ENCODE measurements at places on chromosomes 3 and 15.

- no peak for DNase-seq
Measured at GRCh38 chr3:53733446-53733845, 112.8 kb downstream of the CHDH start.

GRCh38 chr3:37990527-37990926 is at the start of gene VILL:
Gene VILL, plus strand, starts transcription at chr3:37990786. Its CDS starts 2,887 bp downstream, at chr3:37993673.
- peak; percentile 52 for DNase-seq

GRCh38 chr3:124886168-124887056 is 753 bp downstream of the ITGB5 start:
- DNase-seq = no peak

DNA sequence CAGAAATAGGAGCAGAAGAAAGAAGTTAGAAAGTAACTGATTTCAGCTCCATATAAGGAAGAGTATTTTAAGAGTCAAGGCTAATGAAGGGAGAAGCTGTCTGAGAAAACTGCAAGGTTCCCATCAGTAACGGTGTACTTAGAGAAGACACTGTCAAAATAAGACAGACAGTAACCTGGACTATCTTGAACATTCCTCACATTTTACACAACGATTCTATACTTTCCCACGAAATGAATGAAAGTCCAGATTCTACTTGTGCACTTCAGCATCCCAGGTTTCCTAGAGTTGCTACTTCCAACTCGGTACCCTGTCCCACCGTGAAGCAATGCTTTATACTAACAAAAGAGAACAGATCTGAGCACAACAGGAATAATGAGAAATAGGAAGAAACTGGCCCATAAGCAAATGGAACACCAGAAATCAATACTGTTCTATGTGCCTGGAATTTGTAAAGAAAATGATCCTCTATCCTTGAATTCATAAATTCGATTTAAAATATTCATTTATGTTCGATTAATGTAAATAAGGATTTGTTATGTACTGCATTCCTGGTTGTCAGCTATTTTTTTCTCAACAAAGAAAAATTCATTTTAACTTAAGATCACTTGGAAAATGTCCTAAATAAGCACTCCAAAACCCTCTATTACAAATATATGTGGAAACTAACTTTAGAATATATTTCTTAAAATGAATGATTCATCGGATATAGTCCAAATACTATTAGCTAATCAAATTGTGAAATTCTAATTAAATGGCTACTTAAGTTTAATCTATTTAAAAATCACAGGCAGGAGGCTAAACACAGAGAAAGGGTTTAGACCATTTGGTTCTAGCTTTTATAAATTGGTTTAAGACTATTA is 1.5 kb downstream of the C3orf70 start:
- peak; percentile 44 for DNase-seq

GRCh38 chr3:178802993-178803693 is 266.9 kb downstream of the KCNMB2 start:
- DNase-seq = no peak

- no peak for DNase-seq
Measured at GRCh38 chr3:195105389-195105788, 165.6 kb downstream of the XXYLT1 start.

DNA sequence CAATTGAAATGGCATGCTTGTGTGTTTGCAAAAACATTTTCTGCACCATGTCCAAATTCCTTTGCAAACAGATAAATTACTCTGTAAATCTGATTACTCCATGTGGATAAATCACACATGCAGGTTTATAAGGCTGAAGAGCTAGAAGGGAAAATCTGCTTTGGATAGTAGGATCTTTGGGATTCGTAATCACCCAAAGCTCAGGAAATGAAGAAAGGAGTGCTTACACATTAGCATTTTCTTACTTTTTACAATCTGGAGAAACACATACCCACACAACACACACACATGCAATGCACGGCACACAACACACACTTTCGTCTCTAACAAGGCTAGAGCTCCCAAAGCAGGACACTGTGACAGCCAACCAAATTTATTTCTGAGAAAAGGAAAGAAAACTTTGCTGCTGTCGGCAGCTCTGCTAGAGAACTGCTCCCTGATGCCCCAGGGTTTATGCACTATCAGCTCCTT is 2.1 kb downstream of the LSAMP start:
- no peak for DNase-seq

DNA sequence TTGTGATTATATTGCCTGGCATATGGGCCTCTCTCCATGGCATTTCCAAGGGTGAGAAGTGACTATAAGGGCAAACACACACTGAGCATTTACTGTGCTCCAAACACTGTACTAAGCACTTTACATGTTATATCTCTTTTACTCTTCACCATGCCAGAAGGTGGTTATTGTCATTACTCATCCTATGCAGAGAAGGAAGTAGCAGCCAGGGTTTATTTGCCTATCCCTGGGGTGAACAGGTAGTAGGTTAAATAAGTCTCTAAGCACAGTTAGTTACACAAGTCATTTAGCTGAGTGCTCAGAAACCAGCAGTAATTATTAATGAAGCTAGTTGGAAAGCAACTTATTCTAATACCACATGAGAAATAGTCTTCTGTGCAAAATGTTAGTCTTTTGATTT is 109.9 kb upstream of the SYNPR start:
- DNase-seq = no peak

GRCh38 chr15:48031973-48032372 is 88.8 kb upstream of the SLC24A5 start:
- no peak for DNase-seq

- no peak for DNase-seq
Measured at GRCh38 chr3:31399271-31399670, 133.5 kb upstream of the STT3B start.

DNA sequence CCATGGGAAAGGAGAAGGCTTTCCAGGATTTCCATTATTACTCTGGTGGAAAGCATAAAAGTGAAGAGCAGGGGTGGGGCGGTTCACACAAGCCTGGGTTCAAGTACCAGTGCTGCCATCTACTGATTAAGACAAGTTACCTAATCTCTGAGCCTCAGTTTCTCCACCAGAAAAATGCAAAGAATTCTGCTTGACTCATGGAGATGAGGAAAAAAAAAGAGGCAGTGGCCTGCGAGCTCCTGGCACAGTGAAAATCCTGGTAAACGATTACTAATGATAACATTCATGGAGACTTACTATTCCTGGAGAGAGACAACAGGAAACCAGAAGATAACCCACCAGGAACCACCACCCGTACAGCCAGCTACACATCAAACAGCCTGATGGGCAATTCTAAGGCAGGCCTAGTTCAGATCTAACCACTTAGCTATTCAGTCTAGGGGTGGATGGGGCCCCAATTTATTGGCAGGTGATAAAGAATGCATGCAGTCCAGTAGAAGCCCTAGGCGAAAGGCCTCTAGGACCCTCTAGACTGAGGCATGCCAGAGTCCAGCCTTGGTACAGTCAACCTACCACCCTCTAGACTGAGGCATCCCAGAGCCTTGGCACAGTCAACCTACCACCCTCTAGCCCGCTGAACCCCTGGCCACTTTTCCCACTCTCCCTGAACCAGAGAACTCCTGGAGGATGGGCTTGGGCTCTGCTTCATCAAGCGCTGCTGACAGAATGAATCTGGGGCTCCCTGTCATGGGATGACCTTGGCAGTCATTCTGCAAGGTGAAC is 2.5 kb downstream of the AMOTL2 start:
- no peak for DNase-seq

DNA sequence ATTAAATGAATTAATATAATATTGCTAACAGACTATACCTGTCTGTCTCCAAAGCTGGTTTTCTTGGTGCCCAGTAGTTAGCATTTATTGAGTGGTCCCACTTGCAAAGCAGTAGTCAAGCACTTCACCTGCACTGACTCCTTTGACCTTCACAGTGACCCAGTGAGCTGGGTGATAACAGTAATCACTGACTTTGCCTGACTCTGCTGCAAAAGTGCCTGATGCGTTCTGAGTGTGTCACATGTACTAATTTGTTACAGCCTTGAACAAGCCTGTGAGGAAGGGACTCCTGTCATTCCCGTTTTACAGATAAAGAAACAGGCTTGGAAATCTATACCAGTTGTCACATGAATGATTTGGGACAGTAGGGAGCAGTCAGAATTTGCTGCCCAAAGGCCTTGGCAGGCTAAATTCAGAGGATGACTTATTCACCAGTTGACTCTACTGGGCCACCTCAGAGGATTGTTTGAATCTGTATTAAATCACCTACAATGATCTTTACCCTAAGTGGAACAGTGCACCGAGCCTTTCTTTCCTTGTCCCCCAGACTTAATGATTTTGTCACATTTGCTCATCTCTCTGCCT is 116.6 kb upstream of the PLXNA1 start:
- no peak for DNase-seq

DNA sequence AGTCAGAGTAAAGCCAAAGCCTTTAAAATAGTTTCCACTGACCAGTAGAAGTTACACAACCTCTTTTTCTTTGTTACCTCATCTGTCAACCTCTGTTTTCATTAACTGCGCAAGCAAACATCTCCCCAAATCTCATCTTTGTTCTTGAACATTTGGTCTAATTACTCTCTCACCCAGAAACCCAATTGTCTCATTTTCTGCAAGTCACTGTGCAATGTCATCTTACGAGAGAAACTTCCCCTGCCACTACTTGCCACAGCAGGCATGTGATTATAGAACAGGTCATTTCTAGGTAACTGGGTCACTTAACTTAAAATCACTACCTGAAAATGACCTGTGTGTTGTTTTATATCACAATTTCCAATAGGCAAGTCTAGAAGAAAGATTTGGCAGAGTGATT is 159.4 kb downstream of the SI start:
- DNase-seq = no peak

DNA sequence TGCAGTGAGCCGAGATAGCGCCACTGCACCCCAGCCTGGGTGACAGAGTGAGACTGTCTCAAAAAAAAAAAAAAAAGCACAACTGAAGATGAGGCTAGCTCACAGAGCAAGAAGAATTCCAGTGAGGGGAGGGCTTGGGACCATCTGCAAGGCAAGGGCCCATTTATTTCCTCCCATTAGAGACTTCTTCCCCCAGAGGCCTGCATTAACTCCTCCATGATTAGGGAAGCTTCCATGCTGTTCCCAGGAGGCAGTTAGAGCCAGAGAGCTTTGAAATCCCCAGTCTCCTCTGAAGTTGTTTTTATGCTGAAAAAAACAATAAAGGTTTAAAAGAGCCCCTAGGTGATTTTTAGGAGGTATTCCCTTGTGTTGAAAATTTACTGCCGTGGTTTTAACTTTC is 54.3 kb upstream of the ADCY5 start:
- DNase-seq = no peak

GRCh38 chr3:156148946-156149381 is 28.6 kb downstream of the KCNAB1 start:
- no peak for DNase-seq

DNA sequence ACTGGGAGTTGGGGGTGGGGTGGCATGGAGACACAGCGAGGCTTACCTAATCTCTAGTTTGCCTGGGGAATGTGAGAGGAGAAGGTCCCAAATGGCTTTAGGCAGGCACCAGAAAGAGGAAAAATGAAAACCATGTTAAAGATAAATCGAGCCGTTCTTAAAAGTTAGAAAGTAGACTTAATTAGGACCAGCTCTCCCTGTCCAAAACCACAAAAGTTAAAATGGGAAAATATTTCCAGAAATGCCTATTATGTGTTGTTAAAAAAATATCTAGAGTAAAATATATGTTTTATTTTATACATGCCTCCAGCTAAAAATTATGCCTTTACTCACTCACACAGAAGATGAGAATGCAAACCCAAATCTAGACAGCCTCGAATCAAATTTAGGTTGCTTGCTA is 50.1 kb downstream of the LRTM1 start:
- no peak for DNase-seq

DNA sequence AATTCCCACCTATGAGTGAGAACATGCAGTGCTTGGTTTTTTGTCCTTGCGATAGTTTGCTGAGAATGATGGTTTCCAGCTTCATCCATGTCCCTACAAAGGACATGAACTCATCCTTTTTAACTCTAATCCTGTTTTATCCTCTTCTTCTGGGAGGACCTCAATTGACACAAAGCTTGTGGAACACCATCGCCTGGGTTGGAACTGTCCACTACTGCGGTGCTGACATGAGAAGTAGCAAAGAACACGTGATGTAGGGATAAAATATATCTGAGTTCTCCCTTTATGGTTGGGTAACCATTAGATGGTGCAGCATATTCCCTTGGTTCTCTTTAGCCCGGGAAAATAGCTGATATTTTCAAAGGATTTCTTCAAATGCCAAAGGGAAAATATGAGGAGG is 105.3 kb upstream of the TOPAZ1 start:
- DNase-seq = no peak

- no peak for DNase-seq
Measured at GRCh38 chr15:77168141-77168540, 97.2 kb upstream of the TSPAN3 start.

Measured in DMS79 treated with DMSO at 0.1 percent for 48 hours (cell line).